ENCODE measurements at places on chromosomes 3 and 15.
A peak's percentile ranks its signal among the peaks of the same experiment; 100 is the strongest.

DNA sequence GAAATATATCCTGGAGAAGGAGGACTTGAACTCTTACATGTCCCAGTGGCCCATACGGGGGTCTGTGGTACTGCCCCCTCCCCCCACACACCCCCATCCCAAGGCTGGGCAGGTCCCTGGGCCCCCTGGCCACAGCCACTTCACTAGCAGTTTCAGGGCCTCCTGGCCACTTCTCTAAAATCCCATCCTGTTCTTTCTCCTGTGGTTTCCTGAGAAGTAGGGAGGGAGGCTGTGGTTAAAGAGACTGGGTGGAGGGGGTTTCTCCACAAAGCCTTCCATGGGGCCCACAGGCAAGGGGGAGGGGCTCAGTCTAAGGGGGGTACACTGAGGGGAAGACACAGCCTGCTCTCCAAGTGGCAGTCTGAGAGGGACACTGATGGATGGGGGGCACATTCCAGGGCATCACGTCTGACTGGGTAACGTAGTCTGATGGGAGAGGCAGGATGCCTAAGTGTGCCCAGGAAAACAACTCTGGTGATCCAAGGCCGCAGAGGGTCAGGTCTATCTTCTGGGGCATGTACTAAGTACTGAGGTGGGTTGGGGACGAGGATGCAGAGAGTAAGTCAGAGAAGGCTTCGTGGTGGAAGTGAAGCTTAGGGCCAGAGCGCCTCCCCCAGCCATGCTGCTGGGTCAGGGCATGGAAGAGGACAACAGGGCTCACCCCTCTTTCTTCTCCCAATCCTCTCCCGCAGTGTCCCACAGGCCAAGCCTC, 48.0 kb upstream of the C15orf39 start:
- DNase-seq = no peak

DNA sequence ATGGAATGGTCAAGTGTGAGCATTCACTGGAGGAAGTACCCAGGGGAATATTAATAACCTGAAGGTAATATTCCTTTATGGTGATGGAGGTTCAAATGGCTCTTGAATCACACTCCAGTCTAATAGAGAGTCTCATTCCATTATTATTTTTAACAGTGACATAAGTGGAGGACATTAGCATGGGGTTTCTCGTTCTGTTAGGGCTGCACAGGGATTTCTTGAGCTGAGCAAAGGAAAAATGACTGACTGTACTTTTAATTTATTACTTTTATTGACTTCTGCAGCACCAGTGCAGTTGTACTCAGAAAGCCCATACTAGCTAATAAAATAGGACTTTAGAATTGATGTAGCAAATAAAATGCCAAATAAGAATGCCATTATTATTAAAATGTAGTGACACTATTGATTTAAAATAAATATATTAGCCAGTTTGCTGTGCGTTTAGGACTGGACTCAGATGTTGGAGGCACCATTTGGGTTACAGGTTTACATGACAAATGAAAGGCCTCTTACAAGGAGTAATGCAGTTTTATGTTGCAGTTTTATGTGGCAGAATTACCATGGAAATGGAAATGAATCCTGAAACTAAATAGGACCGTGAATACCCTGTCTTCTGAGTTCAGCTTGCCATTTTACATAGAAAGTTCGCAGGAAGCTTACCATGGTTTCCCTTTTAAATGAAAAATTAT, 705.1 kb upstream of the GRM7 start:
- DNase-seq = no peak

DNA sequence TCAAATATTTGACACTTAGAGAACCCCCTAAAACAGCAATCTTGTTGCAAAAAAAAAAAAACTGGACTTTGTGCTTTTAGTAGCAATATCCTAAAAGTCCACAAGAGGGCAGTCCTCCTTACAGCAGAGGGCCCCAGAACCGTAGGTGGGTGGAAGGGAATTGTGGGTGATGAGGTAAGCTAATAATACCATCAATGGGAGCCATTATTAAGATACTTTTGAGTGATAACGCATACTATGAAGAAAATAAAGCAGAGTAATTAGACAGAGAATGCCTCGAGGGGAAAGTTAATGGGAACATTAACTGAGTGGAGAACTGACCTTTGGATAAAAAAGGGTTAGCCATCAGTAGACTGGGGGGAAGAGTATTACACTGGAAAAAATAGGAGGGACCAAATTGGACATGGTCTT, 229.9 kb downstream of the THRB start:
- no peak for DNase-seq

DNA sequence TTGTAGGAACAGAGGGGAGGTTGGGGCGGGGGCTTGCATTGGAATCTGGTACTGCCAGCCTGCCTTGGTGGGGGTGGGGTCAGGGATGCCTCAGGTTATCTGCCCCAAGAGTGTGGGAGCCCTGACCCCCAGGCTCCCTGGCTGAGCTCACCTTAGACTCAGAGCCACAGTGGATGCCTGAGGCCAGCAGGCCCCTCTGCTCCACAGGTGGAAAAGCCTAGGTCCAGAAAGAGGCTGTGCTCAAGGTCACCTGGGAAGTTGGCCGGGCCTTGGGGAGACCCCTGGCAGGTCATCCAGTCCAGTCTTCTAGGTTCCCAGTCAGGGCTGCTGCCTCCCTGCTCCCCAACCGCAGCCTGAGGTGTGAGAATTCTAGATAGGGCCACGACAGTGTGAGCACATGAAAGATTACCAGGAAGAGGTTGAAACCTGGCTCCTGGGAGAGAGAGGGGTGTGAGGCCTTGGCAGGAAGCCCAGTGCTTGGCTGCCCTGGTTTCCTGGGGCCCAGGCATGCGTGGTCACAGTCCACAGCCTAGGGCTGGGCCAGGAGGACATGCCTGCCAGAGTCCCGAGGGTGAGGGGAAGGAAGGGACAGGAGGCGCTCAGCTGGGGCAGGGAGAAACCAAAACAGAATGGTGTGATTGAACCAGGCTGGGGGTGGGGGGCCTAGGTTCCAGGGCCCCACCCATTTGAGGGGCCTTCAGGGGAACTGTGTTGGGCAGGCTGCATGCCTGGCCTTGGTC, 4.9 kb downstream of the HDAC11 start:
- DNase-seq = peak; percentile 60

DNA sequence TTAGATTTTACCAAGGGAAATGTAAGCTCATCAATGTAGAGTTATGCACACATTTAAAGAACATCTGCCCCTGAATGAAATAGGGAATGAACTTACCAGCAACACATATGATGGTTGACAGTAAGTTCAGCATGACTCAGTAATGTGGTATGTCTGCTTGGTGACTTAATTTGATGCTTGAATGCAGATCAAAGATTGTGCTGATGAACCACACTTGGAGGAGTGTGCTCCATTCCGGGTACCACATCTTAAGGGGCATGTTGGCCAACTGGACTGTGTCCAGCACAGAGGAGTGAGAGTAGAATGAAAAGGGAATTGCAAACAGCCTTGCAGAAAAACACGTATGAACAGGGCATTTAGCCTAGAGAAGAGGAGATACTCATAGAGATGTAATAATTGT, 171.0 kb upstream of the RARB start:
- DNase-seq = no peak

DNA sequence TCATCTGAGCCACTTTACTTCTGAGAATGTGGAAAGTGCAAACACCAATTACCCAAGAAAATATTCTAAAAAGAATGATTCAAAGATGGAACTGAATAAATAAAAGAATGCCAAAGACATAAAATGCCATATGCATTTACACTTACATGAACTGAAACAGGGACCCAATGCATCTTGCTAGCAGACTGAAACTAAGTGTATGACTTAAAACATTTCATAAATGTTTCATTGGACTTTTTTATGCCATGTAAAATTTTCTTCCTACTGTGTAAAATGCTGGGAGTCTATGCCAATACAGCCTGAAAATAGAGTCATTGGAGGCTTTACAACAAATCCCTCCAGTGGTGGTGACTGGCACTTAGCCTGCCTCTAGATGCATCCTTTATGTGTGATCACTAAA, 735.1 kb upstream of the CCDC54 start:
- DNase-seq = no peak

GRCh38 chr15:78194568-78194925, 39.8 kb downstream of the ACSBG1 start:
- DNase-seq = no peak

GRCh38 chr3:171811295-171811912, 1.1 kb upstream of the PLD1 start:
- DNase-seq = no peak

GRCh38 chr3:194623449-194624290, 9.5 kb downstream of the TMEM44 start:
- no peak for DNase-seq

DNA sequence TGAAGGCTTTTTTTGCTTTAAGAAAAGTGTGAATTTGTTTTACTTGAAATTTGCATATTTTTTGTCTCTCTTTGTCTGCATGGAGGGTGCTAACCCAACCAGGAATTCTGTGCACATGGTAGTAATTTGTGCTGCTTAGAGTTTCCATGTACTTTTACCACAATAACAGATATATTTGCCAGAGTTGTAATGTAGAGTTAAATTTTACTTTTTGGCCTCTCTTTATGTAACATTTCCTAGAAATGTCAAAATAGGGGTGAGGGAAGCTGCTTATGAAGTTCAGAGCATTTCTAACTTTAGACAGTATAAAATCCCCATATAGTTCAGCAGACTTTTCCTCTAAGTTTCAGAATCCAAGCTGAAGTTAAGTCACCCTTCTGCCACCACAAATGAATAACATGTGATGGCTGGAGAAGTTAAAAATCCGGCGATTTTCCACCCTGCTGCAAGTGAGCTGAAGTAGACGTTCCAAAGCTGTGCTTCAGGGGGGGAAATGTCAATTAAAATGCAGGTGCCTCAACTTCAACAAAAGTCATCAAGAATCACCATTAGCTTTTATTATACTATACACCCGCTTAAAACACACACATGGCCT, 385.7 kb upstream of the NR2F2 start:
- no peak for DNase-seq

- DNase-seq = no peak
These were observed 51.7 kb downstream of the SEMA5B start for GRCh38 chr3:122975924-122976293.

GRCh38 chr15:71114066-71114680, 1.1 kb upstream of the THSD4 start:
- no peak for DNase-seq

DNA sequence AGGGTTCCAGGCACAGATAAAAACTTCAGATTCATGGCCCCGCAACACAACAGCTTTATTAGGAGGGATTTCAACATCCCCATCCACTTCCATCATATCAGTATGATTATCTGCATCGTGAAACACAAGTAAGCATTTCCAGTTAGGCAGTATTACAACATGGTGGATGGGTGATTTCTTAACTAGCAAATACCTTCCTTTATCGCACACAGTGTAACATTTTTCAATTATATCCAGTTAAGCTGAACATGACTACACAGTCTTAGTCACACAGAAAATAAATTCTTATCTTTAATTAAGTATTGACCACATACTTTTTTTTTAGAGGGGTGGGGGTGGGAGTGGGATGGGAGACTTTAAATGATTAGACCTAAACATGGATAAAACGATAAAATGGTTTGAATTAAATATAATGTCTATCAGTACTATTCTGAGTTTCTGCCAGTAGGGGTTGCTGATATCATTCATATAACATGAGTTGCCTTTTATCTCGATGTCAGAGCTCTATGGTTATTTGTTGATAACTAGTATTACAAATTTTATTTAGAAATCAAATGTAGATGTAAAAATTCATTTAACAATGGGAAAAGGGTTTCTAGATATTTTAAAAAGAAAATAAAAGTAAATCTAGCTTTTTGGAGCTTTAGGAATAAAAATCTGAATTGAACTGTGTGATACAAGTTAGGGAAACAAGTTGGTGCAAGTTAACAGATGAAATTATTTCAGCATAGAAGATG, 146.6 kb downstream of the TBL1XR1 start:
- peak; percentile 87 for DNase-seq

DNA sequence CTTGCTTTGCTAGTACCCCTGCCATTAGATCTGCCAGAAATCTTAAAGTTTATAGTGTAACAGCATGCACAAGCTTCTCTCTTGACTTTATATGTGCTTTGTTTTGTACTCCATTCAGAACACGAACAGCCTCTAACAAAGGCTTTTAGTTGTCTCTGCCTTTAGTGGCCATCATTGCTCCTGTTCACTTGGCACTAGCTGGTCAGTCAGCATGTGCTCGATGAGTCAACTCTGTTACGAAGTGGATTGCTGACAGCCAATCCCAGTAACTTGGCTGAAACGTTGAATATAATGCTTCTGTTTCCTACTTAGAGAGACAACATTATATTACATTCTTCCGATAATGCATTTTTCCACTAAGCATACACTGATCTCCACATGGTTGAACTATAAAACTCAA, 349.2 kb downstream of the NAALADL2 start:
- no peak for DNase-seq

DNA sequence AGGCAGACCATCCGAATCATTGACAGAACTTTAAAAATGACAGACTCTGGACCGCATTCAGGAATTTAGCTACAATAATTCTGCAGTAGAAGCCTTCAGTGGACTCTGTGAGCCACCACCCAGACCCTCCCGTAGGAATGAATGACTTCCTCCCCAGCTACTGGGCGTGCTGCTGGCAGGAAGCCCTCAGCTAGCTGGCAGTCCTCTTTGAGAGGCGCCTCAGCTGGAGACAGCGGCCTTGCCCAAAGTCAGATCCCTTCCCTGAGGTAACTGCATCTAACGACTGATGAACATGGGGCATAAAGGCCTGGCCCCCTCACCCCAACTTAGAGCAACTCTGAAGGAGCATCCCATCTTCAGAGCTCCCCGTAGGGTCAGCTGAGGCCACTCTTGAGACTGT, 25.8 kb downstream of the CRABP1 start:
- no peak for DNase-seq

DNA sequence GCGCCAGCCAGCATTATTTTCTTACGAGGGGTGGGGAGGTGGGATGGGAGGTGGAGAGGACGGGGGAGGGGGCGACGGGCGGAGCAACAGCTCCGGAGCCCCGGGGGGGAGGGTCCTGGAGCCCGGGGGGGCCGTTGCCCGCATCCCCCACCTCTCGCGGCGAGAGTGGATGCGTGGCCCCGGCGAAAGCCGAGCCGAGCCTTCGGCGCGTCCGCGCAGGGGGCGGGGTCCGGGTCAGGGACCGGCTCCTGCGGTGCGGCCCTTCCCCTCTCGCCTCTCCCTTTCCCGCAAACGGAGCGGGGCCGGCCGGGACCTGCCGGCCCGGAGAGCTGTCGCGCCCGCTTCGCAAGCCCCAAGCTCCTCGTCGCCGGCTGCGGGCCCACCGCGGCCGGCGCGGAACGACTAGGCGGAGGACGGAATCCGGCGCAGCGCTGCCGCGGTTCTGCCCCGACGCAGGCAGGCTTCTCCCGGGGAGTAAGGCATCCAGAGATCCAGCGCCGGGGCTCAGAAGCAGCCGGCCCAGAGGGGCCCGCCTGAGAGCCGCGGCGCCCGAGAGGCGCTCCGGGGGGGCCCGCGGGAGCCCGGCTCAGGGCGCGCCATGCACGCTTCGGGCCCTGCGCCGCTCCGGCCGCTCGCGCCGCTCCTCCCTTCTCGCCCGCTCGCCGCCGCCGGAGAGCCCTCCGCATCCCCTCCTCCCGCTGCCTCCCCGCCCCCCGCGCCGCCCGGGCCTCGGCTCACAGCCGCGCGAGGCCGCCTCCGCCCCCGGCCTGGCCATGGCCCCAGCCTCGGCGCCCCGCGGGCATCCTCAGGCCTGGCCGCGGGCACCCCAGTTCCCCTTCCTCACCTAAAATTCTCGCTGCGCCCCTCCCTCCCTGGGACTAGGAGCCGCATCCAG, 459 bp upstream of the ADCY5 start:
- DNase-seq = peak; percentile 30

- no peak for DNase-seq
These were observed 332.7 kb upstream of the THBS1 start for GRCh38 chr15:39248204-39248603.
